ENCODE measurements at places on chromosomes 11 and 22. TPM values are rescaled to one million over a fixed set of nuclear protein-coding genes. Genes with fewer than 3 reads are reported as not detected.

Gene GUCY1A2
- total RNA-seq = 17.8 TPM

Gene PDGFD
- total RNA-seq = 2.1 TPM

Gene AGBL2
- 1.4 TPM for total RNA-seq

Gene TRIM29
- 0.55 TPM for total RNA-seq

Gene OR10A2
- total RNA-seq = not detected

Gene PTPRCAP
- 2.3 TPM for total RNA-seq

Gene RNF169
- 9.8 TPM for total RNA-seq

- H3K4me1 ChIP-seq = peaks cover 13% of the 10 kb centered on the region
- no peak for DNase-seq
- no peak overlapping the region for H3K27ac ChIP-seq
- no peaks in the 10 kb centered on the region for H3K27me3 ChIP-seq
Observed at GRCh38 chr11:65338676-65339075, 5.0 kb downstream of the DPF2 start.

DNA sequence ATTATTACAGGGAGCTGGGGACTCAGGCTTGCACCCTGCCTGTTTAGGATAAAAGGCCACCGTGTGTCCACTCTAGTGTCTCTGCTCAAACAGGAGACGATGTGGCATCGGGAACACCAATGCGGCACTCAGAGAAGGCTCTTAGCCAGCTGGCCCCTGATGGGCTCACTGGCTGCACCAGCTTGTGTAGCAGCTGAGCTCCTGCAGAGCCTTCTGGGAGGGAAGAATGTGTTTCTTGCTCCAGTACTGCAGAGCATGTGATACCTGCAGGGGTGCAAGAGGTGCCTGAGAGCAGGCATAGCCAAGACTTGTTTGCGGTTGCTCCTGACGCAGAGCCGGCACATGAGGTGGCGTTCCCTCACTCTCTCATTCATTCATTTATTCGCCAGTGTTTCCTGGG, 44.4 kb upstream of the KCNQ1OT1 start:
- H3K36me3 ChIP-seq = no peaks in the 10 kb centered on the region
- H3K4me1 ChIP-seq = peaks cover 14% of the 10 kb centered on the region
- no peak overlapping the region for H3K4me3 ChIP-seq
- DNase-seq = no peak
- H3K27ac ChIP-seq = no peak overlapping the region

DNA sequence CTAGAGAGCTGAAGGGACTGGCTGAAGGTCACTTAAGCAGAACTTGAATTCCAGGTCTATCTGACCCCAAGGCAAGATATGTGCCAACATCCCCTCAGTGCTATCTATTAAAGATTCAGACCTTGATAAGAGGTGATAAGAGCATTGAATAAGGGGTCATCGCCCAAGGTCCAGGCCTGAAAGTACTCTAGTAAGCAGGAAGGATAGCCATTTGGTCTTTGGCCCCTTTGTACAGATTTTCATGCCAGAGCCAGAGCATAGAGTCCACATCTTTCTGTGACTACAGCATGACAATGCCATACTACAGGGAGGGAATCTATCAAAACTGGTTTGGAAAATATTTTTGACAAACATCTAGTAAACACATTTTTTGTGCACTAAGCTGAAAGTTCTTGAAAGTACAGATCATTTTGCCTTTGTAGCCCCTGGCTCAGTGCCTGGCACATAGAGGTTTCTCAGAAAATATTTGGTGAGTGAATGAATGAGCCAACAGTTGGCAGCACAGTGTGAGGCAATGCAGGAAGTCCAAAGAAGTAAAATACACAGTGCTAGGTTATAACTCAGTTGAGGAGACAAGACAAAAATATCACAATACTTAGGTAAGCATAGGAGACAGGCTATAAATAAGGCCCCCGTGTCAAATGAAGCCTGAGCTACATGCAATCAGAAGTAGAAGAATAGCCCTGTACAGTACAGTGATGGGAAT, 15.1 kb upstream of the RRAS2 start:
- H3K36me3 ChIP-seq = no peaks in the 10 kb centered on the region
- peak; percentile 69 for DNase-seq
- H3K27me3 ChIP-seq = no peaks in the 10 kb centered on the region
- H3K27ac ChIP-seq = no peak overlapping the region
- no peaks in the 10 kb centered on the region for H3K4me1 ChIP-seq

GRCh38 chr22:45551310-45552016, 48.8 kb downstream of the FBLN1 start:
- H3K4me3 ChIP-seq = no peak overlapping the region
- H3K36me3 ChIP-seq = no peaks in the 10 kb centered on the region
- H3K27ac ChIP-seq = no peak overlapping the region
- H3K4me1 ChIP-seq = peaks cover 41% of the 10 kb centered on the region
- no peak for DNase-seq

DNA sequence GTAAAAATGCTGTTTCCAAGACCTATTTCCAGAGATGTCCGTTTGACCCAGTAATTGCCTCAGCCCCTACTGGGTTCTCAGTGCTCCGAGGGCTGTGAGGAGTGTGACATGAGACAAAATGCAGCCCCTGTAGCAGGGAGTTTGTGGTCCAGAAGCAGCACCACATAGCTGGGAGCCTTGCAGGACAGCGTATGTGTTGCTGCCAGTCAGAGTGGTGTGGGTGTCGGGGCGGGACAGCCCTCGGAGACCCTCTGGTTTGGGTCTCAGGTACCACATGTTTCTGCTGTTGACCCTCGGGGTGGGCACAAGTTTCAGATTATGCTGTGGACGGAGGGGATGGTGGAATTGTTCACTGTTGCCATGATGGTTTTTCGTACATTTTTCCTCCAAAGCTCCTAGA, 17.2 kb downstream of the TBC1D22A start:
- no peak for DNase-seq
- H3K27ac ChIP-seq = no peak overlapping the region
- H3K36me3 ChIP-seq = peaks cover 2% of the 10 kb centered on the region
- no peaks in the 10 kb centered on the region for H3K27me3 ChIP-seq
- H3K4me1 ChIP-seq = peaks cover 4% of the 10 kb centered on the region

DNA sequence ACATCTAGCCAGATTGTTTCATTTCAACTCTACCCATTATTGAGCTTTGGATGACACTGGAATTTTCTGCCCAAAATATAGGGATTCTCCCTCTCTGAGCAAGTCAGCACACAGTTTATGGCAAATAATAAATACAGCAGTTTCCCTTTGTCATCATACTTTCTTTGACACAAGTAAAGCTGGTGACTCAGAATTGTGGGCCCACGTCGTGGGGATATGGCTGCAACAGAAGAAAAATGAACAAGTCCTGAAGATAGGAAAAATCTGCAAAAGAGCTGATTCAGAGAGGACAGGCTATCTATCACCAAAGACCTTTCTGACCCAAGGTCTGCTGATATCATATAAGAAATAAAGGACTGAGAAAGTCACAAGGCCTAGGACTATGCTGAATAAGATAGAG, 236.3 kb upstream of the ZC3H12C start:
- no peak overlapping the region for H3K27ac ChIP-seq
- H3K36me3 ChIP-seq = no peaks in the 10 kb centered on the region
- H3K27me3 ChIP-seq = no peaks in the 10 kb centered on the region
- no peak for DNase-seq
- H3K4me3 ChIP-seq = no peak overlapping the region

DNA sequence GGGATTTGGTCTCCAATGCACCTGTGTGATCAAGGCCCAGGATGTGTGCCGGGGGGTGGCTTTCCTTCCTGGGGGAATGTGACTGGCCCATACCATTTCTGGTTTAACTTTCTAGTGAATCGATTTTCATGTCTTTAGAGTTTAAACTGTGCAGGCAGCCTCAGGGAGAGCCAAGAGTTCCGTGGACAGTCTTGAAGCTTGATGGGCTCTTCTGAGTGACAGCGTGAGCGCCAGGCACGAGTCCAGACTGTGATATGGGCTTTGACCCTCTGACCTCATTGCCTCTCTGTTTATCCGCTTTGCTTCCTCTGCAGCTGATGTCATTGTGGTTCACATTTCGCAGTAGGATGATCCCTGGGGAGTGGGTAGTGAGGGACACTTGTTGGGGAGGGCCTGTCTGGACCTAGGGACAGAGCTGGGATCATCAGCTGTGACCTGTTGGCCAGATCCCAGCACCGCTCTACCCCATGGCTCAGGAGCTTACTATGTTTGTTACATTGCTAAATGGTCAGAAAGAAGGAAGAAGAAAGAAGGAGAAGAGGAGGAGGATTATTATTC, 80.6 kb upstream of the CLDN5 start:
- H3K4me3 ChIP-seq = no peak overlapping the region
- no peaks in the 10 kb centered on the region for H3K36me3 ChIP-seq
- no peak overlapping the region for H3K27ac ChIP-seq
- DNase-seq = no peak
- H3K4me1 ChIP-seq = no peaks in the 10 kb centered on the region
- peaks cover 6% of the 10 kb centered on the region for H3K27me3 ChIP-seq

GRCh38 chr11:78929207-78929905, 354.7 kb upstream of the NARS2 start:
- DNase-seq = no peak
- H3K4me3 ChIP-seq = no peak overlapping the region
- H3K27ac ChIP-seq = no peak overlapping the region
- H3K27me3 ChIP-seq = no peaks in the 10 kb centered on the region

- no peaks in the 10 kb centered on the region for H3K27me3 ChIP-seq
- no peak overlapping the region for H3K4me3 ChIP-seq
- H3K27ac ChIP-seq = no peak overlapping the region
- H3K36me3 ChIP-seq = no peaks in the 10 kb centered on the region
- peaks cover 9% of the 10 kb centered on the region for H3K4me1 ChIP-seq
- DNase-seq = no peak
Observed at GRCh38 chr11:103436131-103436770, 327.0 kb downstream of the DYNC2H1 start.

DNA sequence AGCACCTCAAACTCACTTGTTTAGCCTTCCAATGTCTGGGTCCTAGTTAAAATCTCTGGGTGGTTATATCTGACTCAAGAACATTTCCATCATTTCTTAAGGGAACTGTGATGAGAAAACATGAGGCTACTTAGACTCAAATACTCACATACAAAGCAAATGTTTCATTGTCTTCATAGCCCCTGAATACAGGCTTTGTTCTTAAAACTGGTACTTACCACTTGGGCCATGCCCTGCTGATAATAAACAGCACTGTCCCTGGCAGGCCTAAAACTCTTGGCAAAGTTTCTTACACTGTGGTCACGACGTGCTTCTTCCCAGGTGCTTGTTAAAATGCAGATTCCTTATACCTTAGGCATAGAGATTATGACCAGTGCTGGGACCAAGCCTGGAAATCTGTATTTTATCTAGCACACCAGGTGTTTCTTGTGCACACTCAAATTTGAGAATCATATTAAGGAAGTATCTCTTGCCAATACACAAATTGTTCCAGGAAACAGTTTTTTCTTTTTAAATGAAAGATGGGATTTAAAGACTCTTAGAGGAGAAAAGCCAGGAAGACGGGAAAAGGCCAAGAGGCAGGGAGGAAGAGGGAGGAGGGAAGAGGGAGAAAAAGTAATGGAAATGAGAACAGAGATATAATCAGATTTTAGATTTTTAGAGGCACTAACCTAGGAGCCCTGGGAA, 287.9 kb upstream of the MPPED2 start:
- DNase-seq = no peak
- no peak overlapping the region for H3K4me3 ChIP-seq
- no peak overlapping the region for H3K27ac ChIP-seq
- H3K27me3 ChIP-seq = no peaks in the 10 kb centered on the region

GRCh38 chr11:85096939-85097338, 530.2 kb downstream of the DLG2 start:
- no peaks in the 10 kb centered on the region for H3K36me3 ChIP-seq
- no peaks in the 10 kb centered on the region for H3K27me3 ChIP-seq
- H3K4me3 ChIP-seq = no peak overlapping the region
- no peak for DNase-seq
- H3K4me1 ChIP-seq = no peaks in the 10 kb centered on the region

GRCh38 chr11:117380676-117381075, 53.0 kb downstream of the CEP164 start:
- DNase-seq = no peak
- no peak overlapping the region for H3K27ac ChIP-seq
- H3K4me1 ChIP-seq = peaks cover 13% of the 10 kb centered on the region
- H3K27me3 ChIP-seq = no peaks in the 10 kb centered on the region
- peaks cover 16% of the 10 kb centered on the region for H3K36me3 ChIP-seq

- H3K36me3 ChIP-seq = no peaks in the 10 kb centered on the region
- H3K4me3 ChIP-seq = no peak overlapping the region
Observed at GRCh38 chr11:126352934-126353801, 2.3 kb upstream of the ST3GAL4 start.

DNA sequence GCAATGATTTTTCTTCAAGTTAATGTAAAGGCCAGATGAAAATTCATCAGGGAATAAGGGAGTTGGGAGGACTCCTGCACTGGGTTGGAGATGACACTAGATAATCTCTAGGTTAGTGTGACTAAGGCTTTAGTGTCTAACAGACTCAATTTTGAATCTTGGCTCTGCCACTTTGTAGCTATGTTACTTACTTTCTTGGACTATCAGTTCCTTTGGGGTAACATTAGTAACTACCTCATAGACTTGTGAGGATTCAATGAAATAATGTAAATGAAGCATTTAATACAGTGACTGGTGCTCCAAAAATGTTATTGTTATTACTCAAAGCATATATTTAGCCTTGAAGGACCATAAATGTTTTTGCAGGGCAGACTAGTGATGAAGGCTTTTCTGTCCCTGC, 9.6 kb upstream of the CCDC89 start:
- H3K4me1 ChIP-seq = no peaks in the 10 kb centered on the region
- peak overlapping the region; percentile 16 for H3K27ac ChIP-seq
- no peak overlapping the region for H3K4me3 ChIP-seq
- DNase-seq = no peak
- H3K36me3 ChIP-seq = no peaks in the 10 kb centered on the region
- H3K27me3 ChIP-seq = no peaks in the 10 kb centered on the region

- H3K4me1 ChIP-seq = peaks cover 8% of the 10 kb centered on the region
- H3K4me3 ChIP-seq = no peak overlapping the region
- DNase-seq = no peak
- H3K27ac ChIP-seq = no peak overlapping the region
- peaks cover 11% of the 10 kb centered on the region for H3K27me3 ChIP-seq
Observed at GRCh38 chr11:120188371-120188770, 22.5 kb upstream of the OAF start.

DNA sequence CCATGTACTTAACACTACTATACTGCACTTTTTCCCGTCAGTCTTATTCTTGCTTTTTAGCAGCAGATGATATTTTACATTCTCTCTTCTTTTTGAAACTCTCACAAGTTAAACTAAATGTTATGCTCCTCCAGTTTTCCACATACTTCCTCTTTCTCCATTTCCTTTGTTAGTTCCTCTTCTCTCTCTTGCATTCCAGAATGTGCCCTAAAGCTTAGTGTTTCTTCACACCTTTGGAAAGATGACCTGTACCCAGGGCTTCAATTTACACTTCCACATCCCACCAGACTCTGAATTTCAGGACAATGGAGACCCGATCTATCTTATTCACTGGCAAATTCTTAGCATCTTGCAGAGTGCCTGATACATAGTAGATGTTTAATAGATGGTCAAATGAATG, 51.8 kb downstream of the APIP start:
- no peak overlapping the region for H3K27ac ChIP-seq
- no peak overlapping the region for H3K4me3 ChIP-seq
- no peaks in the 10 kb centered on the region for H3K4me1 ChIP-seq
- H3K27me3 ChIP-seq = no peaks in the 10 kb centered on the region
- no peaks in the 10 kb centered on the region for H3K36me3 ChIP-seq
- no peak for DNase-seq

Measured in astrocyte (in vitro differentiated cells and primary cell).